ENCODE measurements at places on chromosomes 13 and 19.

DNA sequence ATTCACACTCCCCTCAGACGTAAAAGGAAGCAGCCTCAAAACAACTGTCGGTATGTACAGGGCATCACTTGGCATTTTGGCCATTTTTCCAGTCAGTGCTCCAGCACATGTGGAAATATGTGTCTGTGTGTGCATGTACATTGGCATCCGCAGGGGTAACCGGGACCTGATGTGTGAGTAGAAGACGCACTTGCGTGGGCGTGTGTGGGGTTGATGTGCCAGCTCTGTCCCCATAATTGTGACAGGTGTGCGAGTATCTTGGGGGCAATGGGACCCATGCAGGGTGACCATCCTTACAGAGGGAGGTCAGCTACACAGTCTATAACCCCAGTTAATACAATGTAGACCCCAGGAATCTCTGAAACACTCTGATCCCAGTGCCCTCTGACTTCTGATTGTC, 7.3 kb upstream of the ZNF331 start:
- DNase-seq: no peak

DNA sequence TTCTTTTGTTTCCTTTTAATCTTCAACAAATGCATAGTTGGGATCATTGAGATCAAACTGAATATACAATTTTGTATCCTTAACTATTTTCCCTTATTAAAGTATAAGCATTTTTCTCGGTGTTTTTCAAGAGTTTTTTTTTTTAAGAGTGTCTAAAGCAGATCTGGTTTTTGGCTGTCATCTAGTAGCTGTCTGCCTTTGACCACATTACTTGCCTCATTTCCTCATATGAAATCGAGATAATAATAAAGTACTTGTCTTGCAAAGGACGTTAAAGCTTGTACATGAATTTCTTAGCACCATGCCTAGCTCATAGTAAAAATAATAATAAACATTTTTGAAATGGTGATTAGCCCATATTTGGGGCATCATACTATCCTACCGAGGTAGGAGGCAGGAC, 121.2 kb downstream of the PDS5B start:
- DNase-seq: no peak

- no peak for DNase-seq
Measured at GRCh38 chr13:80048030-80048429, 292.9 kb downstream of the SPRY2 start.

- DNase-seq: peak; percentile 7
Measured at GRCh38 chr19:36771261-36772231, 1.1 kb downstream of the ZNF850 start.

- DNase-seq: peak; percentile 90
Measured at GRCh38 chr19:53520547-53521372, 17.2 kb upstream of the ZNF331 start.

- no peak for DNase-seq
Measured at GRCh38 chr19:32068793-32069192, 276.6 kb upstream of the ZNF507 start.

DNA sequence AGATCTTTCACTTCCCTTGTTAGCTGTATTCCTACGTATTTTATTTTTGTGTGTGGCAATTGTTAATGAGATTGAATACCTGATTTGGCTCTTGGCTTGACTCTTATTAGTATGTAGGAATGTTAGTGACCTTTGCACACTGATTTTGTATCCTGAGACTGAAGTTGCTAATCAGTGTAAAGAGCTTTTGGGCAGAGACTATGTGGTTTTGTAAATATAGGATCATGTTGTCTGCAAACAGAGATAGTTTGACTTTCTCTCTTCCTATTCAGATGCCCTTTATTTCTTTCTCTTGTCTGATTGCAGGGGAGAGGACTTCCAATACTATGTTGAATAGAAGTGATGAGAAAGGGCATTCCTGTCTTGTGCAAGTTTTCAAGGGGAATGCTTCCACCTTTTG, 160.3 kb upstream of the PCDH20 start:
- no peak for DNase-seq

DNA sequence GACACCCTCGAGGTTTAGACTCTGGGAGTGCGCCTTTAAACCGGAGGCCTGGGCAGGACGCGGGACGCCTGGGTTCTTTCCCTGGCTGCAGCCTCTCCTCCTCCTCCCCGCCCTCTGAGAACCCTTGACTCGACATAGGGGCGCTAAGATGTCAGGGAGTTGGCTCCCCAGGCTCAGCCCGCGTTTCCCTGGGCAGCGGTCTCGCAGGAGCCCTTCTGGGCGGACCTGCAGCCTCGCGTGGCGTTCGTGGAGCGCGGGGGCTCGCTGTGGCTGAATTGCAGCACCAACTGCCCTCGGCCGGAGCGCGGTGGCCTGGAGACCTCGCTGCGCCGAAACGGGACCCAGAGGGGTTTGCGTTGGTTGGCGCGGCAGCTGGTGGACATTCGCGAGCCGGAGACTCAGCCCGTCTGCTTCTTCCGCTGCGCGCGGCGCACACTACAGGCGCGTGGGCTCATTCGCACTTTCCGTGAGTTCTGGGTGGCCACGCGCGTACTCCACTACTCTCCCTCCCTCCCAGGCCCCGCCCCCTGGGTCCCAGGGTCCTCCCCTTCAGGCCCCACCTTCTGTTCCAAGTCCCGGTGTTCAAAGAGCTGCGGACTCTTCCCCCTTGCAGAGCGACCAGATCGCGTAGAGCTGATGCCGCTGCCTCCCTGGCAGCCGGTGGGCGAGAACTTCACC, 1.3 kb downstream of the ICAM5 start:
- peak; percentile 54 for DNase-seq

DNA sequence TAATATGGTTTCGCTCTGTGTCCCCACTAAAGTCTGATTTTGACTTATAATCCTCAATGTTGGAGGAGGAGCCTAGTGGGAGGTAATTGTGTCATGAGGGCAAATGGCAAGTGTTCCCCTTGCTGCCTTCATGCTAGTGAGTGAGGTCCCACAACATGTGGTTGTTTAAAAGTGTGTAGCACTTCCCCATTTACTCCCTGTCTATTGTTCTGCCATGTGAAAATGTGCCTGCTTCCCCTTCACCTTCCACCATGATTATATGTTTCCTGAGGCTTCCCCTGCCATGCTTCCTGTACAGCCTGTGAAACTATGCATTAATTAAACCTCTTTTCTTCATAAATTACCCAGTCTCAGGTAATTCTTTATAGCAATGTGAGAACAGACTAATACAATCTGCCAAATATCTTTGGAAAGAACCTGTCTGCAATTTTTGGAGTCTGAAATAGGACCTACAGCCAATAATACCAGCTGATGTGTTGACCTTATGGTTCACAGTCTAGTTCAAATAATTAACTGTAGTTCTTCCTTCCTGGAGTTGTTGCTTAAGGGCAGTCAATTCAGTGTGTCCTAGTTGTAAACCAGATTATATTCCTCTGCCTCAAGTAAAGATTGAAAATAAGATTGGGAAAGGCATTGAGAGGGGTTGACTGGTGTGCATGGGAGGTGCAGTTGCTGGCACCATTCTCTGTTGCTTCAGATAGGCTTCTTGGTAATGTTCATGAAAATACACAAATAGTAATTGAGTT, 1442.9 kb downstream of the SLITRK1 start:
- no peak for DNase-seq

DNA sequence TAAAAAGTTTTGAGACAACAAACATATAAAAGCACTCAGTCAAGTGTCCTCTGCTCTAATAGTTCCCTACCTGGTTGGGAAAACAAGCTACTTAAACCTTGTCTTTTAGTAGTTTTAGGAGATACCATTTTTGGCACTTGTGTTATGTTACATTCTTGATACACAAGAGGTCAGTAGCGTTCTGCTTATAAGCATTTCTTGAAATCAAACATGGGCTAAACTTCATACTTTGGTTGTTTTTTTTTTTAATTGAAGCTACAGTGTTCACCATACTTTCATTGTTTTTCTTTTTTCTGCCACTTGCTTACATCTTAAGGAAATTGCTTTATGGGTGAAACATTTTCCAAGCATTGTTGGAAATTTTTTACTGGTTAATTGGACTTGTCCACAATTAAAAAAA, 12.9 kb downstream of the NHLRC3 start:
- no peak for DNase-seq

- DNase-seq: no peak
Measured at GRCh38 chr19:10975374-10976130, 14.7 kb downstream of the SMARCA4 start.

DNA sequence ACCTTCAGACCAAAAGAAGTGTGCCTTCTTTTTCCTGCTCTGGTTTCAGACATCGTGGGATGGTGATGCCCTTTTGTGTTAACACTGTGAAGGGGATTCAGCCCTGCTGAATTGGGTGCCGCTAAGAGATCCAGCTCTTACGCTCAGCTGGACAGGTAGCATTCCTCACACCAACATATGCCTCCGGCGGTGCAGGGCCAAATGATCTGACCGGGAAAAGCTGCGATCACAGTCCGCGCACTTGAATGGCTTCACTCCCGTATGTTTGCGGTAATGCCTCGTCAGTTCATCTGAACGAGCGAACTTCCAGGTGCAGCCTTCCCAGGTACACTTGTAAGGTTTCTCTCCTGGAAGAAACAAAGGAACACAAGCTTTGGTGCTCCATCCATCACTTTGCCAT, 438.9 kb downstream of the KLF12 start:
- DNase-seq: no peak

- no peak for DNase-seq
Measured at GRCh38 chr13:96988441-96988840, 5.8 kb downstream of the OXGR1 start.

DNA sequence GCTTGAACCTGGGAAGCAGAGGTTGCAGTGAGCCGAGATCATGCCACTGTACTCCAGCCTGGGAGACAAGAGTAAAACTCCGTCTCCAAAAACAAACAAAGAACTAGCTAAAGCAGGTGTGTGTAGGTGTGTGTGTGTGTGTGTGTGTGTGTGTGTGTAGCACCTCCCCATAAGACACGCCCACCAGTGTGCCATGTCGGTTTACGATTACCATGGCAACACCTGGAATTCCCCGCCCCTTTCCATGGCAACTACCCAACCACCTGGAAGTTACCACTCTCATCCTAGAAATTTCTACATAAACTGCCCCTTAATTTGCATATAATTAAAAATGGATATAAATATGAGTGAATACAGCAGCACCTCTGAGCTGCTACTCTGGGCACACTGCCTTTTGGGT, 80.9 kb upstream of the ADGRE5 start:
- DNase-seq: no peak

GRCh38 chr19:47996230-47996727, 1.8 kb downstream of the ELSPBP1 start:
- no peak for DNase-seq

GRCh38 chr13:113667771-113668490, 912 bp downstream of the GRK1 start:
- DNase-seq: no peak

- DNase-seq: no peak
Measured at GRCh38 chr13:53340505-53341143, 312.0 kb downstream of the OLFM4 start.

GRCh38 chr19:56955637-56956216, 115.2 kb upstream of the PEG3 start:
- no peak for DNase-seq

GRCh38 chr19:11069561-11069960, 19.7 kb upstream of the LDLR start:
- DNase-seq: no peak

DNA sequence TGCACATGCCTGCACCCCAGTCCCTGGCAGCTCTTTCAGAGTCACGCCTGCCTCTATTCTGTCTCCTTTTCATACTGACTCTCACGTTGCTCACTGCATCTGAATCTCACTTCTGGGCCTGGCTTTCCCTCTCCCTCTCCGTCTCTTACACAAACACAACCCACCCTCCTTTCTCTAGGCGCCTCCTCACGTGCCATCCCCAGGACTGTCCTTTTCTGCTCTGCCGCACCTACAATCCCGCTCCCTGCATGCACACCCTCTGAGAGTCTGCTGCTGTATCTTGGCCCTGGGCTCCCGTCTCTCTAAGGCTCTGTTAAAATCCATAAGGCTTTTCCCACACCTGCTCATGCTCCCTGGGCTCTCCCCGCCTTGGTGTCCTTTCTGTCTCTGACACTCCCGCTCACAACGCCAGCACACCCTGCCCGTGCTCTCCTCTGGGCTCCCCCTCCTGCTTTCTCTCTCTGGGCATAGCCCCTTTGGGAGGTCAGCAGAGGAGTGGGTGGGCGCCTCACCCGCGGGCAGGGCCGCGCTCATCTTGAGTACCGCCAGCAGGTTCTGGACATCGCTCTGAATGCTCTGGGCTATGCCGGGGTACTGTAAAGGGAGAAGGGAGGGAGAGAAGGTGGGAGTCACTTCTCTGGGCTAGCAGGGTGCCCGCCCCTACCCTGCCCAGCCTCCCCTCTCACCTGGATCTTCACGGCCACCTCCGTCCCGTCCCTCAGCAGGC, 12.7 kb upstream of the NUMBL start:
- no peak for DNase-seq

GRCh38 chr13:98297051-98297450, 120.0 kb upstream of the RNF113B start:
- no peak for DNase-seq

All from nephron progenitor cell (in vitro differentiated cells).